ENCODE measurements at places on chromosomes 4 and X.

GRCh38 chr4:19684084-19684483 is 567.6 kb upstream of the SLIT2 start:
- no peak for DNase-seq

- DNase-seq, result no peak
Measured at GRCh38 chr4:823761-824460, 2.0 kb downstream of the CPLX1 start.

- DNase-seq, result no peak
Measured at GRCh38 chrX:88416002-88416401, 331.0 kb upstream of the CPXCR1 start.

DNA sequence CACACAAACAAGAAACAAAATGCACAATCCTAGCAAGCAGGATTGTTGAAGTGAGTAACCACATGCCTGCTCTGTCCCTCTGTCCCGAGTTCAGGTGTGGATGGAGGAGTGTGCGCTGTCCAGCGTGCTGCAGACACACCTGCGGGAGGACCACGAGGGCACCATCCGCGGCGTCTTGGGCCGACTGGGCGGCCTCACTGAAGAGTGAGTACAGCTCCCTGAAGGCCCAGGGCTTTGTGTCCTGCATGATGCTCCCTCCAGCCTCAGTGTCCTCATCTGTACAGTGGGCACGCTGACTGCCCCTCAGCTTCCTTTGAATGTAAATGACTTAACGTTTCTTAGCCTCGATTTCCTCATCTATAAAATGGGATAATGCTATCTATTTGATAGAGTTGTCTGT is 82.5 kb downstream of the EVC start:
- DNase-seq, result no peak

DNA sequence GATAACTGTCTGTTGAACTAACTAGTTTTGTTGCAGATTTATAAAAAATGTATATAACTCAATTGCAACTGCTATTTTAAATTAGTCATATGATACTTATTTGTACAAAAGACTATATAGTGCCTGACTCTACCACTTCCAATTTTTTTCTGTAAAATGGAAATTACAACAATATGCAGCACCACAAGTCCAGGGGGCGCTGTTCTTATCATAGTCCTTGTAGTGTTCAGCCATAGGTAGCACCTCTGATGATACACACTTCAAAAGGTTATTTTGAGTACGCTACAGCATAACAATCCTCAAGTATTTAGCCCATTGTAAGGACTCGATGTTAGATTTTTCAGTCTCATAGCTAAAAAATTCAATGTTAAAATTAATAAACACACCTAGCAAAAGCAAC is 174.9 kb downstream of the CORIN start:
- DNase-seq, result no peak

DNA sequence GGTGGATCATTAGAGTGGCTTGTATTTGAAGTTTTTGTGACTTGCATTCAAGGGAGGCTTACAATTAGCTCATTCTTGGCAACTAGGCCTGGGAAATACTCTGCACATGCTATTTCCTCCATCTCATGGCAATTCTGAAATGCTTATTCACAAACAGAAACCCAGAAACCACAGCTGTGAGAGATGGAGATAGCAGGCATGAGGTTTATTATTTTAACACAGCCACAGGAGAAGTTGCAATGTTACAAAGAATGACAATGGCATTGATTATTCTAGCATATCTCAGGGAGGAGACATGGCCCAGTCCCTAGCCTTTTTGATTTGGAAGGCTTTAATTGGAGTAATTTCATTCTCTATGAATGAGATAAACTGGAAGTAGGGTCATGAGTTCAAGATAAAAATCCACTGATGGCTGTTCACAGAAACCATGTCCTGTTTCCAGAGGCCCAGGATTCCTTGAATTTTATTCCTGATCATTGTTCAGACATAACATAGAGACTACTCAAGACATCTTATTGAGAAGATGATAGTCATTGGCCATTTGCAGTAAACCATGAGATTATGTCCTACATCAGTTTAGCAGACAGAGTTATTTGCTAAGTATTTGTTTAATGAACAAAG is 123.9 kb downstream of the MID1 start:
- DNase-seq, result no peak

DNA sequence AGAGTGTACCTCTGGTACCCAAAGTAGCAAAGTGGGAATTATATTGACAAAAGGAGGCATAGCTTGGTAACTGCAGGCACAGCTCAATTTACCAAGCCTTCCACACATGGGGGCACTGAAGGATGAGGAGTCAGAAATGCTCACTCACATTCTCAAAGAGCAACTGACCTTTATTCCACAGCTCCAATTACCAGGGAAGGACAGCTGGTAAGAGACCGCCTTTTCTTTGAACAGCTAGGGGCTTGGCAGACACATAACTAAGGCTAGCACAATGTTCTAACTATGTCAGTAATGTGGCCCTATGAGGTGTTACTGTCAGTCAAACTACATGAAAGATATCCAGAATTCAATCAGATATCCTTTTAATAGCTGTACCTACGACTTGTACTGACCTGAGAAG is 20.5 kb upstream of the STS start:
- no peak for DNase-seq
